ENCODE measurements at places on chromosomes 6 and 20.

DNA sequence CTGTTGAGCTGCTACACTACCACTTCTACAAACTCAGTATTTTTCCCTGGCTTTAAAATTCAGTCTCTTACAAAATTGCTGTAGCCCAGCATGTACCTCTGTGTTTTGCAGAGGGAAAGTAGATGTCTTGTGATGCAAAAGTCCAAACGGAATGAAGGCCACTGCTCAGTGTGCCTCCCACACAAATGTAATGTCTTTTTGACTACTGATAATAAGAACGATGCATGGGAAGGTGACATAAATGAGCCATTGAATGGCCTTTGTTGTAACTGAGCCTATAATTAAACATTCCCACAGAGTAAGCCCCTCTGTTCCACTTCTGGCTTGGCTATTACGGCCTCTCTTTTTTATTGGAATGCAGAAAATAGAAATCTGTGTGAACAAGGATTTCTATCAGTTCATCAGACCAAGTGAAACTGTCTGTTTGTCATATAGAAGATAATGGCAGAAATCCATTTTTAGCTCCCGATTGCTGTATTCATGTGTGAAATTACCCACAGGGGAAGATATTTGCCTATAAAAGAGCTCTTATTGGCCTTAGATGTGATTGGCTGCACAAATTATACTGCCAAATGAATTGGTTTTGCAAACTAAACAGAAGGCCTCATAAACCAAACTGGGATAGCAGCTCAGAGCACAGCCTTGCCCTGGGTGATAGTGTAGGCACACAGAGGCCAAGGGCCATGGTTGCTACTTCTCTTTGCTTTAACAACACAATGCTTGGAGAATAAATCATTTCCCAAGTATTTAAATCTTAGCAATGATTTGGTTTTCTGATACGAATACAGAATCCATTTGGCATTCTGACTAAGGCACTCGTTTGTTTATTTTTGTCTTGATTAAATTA lies 241.5 kb upstream of the PLN start:
- DNase-seq = no peak

- peak; percentile 61 for DNase-seq
Observed at GRCh38 chr6:156777577-156778453, 637 bp downstream of the ARID1B start.

GRCh38 chr20:40939667-40940066 lies 89.0 kb upstream of the TOP1 start:
- DNase-seq = no peak

- no peak for DNase-seq
Observed at GRCh38 chr6:57209030-57209429, 13.1 kb downstream of the RAB23 start.

DNA sequence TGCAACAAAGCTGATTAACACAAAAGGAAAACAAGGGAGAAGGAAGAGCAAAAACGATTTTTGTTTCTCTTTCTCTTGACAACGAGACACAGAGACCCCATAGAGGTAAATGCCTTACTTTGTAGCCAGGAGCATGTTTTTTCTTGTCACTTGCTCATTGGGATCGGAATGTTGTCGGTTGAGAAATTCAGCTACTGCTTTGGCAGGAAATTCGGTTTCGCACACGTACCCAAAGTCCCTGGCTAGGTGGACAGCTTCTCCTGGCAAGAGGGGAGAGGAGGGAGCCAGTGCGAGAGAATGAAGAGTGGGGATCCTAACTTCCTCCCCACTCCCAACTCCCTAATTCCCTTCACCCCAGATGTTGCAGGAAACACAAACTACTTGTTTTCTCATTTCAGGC lies 14.5 kb downstream of the TFAP2A start:
- no peak for DNase-seq

- DNase-seq = no peak
Observed at GRCh38 chr20:2697768-2698167, 5.2 kb downstream of the EBF4 start.

GRCh38 chr6:16781348-16782169 lies 20.3 kb upstream of the ATXN1 start:
- DNase-seq = no peak

DNA sequence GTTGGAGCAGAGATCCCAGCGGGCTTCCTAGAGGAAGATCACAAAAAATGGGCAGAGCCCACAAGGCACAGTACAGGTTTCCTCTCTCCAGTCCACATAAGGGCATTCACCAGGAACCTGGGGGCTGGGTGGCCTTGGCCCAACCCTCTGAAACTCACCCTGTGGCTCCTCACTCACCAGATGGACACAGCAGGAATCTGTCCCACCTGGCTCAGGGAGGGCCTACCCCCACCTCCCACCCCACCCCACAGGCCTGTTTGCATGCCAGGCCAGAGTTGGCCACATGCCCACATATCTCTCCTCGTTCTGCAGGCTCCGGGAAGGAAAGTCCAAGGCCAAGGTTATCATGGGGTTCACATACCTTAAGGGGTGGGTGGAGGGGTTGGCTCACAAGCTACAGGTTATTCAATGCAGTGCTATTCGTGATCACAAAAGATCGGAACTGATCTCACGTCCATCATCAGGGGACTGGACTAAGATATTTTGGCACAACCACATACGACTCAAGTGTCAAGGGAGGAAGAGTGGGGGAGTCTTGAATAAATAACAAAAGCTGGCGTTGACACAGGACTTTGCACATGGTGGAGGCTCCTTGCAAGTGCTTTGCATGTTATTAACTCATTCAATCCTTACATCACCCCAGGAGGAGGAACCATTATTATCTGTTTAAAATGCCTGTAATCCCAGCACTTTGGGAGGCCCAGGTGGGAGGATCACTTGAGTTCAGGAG lies 13.0 kb downstream of the RIPOR3 start:
- peak; percentile 35 for DNase-seq

DNA sequence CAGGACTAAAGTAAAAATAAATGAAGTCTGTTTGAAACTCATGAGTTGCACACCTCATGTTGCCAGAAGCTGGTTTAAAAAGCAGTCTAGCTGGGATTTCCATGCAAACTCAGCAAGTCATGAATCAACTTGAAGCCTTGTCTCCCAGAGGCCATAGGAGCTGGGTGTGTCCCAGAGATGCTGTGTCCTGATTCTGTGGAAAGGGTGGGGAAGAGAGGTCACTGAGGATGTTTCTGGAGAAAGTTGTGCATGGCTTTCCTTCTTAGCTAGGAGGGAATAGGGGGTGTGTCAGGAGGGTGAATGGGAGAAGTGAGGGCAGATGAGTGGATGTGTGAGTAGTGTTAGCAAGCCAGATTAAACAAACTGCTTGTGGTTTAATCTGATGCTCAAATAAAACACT lies 111.3 kb downstream of the ADAT2 start:
- no peak for DNase-seq

GRCh38 chr6:13929196-13929595 lies 4.4 kb downstream of the RNF182 start:
- DNase-seq = no peak

GRCh38 chr20:38132156-38132909 lies 32.7 kb downstream of the TGM2 start:
- no peak for DNase-seq

GRCh38 chr6:466564-466963 lies 75.0 kb downstream of the IRF4 start:
- DNase-seq = peak; percentile 63

- no peak for DNase-seq
Observed at GRCh38 chr6:139407718-139408222, 33.3 kb upstream of the CITED2 start.

GRCh38 chr6:9789201-9789600 lies 625.7 kb downstream of the TFAP2A start:
- DNase-seq = no peak

GRCh38 chr6:51045548-51045947 lies 226.9 kb downstream of the TFAP2B start:
- DNase-seq = no peak

DNA sequence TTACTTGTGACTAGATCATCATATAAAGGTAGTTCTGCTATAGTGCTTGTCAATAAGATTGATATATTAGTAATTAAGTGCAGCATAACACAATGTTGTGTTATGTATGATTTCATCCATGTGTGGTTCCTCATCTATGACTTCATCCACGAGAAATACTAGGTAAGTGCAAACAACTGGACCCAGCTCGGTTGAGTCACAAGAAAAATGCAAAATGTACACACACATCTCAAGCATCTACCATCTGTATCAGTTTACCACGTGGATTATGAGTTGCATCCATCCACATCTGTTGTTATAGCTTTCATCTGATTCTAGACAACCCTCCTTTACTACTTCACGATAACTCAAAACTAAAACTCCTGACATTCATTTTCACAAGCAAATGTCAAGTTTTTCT lies 517.0 kb upstream of the CITED2 start:
- no peak for DNase-seq

- no peak for DNase-seq
Observed at GRCh38 chr6:46876126-46876525, 45.6 kb downstream of the ADGRF5 start.

GRCh38 chr6:42482174-42482573 lies 30.4 kb upstream of the TRERF1 start:
- DNase-seq = no peak

DNA sequence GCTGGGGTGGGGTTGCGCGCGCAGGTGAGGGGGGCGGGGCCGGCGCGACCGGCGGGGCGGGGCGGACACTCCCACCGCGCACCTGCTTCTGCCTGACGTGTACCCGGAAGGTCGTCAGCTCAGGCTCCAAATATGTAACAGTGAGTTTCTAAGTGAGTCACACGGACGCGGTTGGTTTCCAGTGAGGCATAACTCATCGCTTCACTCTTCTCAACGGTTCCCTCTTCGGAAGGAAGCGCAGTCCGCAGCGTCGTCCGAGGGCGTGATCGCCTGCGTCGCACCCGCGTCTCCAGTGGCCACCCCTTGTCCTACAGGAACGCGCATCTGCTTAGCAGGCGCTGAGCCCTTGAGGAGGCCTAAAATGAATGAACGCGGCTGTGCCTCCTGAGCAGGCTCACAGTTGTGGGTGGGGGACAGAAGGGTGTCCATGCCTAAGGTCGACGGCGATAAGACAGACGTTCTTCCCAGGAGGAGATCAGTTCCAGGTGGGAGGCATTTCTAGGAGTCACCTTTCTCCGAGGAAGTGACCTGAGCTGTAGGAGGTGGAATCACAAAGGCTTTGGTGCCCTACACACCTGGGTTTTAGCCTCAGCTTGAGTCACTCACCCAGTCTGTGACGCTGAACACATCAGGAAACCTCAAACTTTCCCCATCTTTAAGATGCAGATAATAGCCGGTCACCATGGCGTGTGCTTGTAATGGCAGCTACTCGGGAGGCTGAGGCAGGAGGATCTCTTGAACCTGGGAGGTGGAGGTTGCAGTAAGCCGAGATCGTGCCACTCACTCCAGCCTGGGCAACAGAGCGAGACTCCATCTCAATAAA lies 50.9 kb upstream of the EZR start:
- DNase-seq = peak; percentile 94

DNA sequence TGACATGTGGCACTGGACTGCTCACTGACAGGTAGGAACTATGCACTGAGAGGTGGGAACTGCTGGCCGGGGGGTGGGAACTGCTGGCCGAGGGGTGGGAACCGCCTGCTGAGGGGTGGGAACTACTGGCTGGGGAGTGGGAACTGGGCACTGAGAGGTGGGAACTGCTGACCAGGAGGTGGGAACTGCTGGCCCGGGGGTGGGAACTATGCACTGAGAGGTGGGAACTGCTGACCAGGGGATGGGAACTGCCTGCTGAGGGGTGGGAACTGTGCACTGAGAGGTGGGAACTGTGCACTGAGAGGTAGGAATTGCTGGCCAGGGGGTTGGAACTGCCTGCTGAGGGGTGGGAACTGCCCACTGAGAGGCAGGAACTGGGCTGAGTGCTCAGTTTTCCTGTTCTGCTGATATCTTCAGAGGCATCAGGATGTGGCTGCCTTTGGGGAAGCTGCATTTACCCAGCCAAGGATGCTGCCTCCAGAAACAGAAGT lies 90.2 kb downstream of the THBS2 start:
- no peak for DNase-seq

- no peak for DNase-seq
Observed at GRCh38 chr20:59042151-59042795, at the start of gene PRELID3B. Gene PRELID3B (minus strand): TSS chr20:59042786. CDS start chr20:59042730, 56 bp downstream.

DNA sequence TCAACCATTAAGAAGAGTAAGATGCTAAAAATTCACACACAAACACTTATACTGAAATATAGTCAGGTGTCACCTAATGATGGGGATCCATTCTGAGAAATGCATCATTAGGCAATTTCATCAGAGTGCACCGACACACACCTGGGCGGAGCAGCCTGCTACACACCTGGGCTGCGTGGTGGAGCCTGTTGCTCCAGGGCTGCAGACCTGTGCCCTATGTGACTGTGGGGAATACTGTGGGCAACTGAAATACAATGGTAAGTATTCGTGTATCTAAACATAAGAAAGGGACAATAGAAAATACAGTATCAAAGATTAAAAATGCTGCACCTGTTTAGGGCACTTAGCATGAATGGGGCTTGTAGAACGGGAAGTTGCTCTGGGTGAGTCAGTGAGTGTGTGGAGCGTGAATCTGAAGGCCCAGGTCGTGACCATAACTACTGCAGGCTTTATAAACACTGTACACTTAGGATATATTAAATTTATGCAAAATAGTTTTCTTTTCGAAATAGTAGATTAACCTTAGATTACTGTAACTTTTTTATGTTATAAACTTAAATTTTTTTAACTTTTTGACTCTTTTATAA lies 124.4 kb upstream of the AFDN start:
- DNase-seq = no peak

- no peak for DNase-seq
Observed at GRCh38 chr20:37298190-37298939, 8.9 kb downstream of the MANBAL start.

DNA sequence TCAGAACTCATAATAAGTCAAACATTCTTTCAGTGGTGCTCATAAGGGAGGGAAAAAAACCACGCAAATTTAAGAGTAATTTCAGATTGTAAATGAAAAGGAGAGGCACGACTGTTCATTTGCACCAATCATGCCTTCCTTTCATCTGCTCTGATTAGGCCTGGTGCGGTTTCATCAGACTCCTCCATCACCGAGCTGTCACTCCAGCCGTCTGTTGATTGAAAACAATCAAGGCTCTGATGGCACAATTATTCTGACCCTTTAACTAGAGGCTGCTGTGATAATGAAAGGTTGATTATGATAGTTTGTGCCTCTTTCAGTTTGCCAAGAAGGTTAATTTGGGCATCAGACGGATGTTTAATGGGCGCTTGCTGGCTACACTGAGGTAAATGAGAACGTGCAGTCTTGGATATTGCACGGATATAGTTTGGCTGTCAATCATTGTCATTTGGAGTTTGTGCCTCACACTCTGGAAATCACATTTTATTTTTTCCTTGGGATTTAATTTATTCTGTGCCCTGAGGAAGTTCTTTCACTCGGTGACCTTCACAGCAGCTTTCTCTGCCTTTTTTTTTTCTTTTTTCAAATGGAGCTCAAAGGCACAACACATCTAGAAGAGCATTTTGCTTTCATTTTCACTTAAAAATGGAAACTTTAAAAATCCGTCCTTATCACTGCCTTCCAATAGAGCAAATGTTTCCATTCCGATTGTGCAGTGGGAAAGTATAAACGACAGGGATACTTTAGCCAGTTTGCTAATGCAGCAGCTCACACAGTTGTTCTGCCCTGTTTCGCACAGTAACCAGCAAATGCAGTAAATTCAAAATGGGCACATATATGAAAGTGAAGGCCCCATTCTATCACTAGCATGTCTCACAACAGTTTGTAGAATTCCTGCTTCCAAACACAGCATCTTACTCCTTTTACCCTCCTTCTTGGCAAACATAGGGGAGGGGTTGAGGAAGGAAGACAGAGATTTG lies 172.8 kb downstream of the KLHL32 start:
- DNase-seq = no peak

All from upper lobe of left lung (tissue), 6 donors.